ENCODE measurements at places on chromosomes 2 and 18.

DNA sequence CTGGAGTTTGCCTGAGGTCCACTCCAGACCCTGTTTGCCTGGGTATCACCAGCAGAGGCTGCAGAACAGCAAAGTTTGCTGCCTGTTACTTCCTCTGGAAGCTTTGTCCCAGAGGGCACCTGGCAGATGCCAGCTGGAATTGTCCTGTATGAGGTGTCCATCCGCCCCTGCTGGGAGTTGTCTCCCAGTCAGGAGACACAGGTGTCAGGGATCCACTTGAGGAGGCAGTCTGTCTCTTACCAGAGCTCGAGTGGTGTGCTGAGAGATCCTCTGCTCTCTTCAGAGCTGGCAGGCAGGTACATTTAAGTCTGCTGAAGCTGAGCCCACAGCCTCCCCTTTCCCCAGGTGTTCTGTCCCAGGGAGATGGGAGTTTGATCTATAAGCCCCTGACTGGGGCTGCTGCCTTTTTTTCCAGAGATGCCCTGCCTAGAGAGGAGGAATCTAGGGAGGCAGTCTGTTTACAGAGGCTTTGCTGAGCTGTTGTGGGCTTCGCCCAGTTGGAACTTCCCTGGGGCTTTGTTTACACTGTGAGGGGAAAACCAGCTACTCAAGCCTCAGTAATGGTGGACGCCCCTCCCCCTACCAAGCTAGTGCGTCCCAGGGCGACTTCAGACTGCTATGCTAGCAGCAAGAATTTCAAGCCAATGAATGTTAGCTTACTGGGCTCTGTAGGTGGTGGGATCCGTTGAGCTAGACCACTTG is 34.7 kb downstream of the TFPI start:
- no peak for DNase-seq

DNA sequence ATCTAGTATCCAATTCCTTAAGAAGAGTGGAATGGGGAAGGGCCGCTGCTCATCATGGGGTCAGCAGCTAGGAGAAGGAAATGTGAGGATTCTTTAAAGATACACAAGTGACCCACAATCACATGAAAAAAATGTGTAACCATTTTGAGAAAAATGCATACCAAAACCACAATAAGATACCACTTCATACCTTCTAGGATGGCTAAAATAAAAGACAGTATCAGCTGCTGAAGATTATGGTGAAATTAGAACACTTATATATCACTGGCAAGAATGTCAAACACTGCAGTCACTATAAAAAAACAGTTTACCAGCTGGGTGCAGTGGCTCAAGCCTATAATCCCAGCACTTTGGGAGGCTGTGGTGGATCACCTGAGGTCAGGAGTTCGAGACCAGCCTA is 67.9 kb downstream of the C2orf74 start:
- DNase-seq: no peak

DNA sequence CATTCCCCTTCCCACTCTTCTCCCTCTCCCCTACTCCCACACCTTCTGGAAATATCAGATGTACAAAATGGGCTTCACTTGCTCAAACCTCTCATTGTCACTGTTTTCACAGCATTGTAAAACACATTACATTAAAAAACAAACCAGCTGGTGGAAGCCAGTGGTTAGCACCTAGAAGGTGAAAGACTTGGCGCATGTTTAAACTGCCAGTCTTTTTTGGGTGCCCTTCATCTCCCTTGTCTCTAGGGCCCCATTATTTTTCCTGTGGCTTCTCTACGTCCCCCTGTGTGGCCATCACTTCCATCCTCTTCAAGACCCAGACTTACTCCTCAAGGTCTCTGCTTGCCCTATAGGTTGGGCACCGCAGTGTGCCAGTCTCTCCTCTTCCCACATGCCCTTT is 34.9 kb downstream of the MGAT5 start:
- DNase-seq: no peak

DNA sequence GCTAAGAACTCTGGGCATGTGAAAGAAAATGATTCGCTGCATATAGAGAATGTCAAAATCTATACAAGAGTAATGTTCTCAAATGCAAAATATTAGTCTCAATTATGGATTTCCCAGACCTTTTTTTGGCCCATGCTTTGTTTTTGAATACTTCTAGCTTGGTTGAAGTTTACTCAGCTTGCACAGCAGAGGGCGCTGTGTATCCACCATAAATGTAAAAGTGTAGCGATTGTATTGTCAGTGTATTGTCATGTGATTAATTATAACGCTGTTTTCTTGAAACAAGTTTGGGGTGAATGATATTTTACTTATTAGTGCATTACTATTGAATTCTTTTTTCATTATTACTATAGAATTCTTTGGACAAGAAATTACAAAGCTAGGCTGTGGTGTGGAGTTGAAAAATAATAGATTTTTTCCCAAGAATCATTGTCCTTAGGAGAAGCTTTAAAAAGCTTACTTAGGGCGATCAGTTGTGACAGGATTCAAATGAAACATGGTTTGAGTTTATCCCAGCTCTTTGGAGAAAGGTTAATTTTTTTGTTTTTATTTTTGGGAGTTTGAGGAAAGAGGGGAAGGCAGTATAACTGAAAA is 98.3 kb downstream of the PIK3C3 start:
- peak; percentile 72 for DNase-seq

GRCh38 chr2:144239306-144239705 is 280.6 kb downstream of the ZEB2 start:
- DNase-seq: no peak

DNA sequence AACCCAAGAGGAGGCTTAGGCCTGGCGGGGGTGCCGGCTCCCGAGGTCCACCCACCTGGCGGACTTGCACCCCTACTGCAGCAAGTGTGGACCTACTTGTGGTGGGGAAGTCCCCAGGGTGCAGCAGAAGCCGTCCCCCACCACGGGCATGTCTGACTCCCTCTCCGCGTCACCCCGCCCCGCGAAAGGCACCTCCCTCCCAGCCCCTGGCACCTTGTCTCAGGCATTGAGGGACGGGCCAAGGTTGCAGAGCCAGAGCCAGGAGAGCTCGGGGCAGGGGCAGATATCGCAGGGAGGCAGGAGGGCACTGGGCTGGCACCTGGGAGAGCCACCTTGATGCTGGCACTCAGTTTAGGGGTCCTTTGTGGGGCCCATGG is 19.0 kb downstream of the CROCC2 start:
- DNase-seq: no peak

GRCh38 chr18:48053881-48054816 is 123.7 kb upstream of the SMAD2 start:
- DNase-seq: no peak

GRCh38 chr2:238152771-238153688 is 5.7 kb upstream of the ERFE start:
- DNase-seq: no peak

DNA sequence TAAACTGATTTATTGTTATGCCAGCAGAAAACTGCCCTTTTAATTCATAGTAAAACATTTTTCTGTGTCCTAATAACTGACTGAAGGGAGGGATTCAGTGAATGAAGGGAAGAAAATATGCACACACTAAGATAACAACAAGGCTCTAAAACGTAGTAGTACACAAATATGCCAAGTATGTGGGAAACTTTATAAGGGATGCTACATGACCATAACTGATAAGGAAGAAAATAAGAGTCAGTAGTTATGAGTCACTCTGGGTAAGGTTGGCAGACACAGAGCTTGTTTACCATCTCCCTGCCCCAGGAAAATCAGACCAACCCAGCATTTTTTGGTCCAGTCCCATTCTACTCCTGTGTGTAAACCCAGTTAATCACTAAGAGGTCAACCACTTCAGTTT is 124.2 kb downstream of the RPRM start:
- no peak for DNase-seq

GRCh38 chr2:95076705-95077529 is 44.7 kb downstream of the MRPS5 start:
- peak; percentile 43 for DNase-seq

- peak; percentile 40 for DNase-seq
Observed at GRCh38 chr18:32326450-32327308, 136.8 kb downstream of the MEP1B start.

DNA sequence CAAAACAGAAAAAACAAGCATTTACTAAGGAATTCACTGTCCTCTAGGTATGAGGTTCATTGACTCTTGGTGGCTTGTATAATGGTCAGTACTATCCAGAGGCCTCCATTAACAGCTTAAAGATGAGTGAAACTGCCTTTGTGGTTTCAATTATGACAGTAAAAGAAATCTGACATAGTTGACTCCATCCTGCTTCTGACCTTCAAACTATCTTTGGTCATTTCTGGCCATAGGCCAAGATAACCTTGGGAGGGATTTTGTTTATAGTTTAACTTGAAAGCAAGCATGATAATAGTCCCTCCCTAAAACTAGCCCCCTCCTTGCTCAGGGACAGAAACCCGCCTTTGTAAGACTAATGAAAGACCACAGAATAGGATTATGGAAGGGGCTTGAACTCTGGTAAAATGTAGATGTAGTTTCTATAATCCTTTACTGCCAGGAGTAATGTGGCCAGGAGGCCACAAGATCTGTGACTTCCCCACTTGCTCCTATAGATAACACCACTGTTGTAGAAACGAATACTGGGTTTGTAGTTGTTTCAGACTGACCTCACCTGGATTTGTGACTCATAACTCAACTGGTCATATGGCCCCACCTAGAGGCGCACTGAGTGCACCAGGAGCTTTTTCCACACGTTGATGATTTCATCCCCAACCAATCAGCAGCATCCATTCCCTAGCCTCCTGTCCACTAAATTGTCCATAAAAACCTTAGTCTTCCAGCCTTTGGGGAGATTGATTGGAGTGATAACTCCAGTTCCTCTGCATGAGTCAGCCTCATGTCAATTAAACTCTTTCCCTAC is 8.6 kb upstream of the PLEKHM3 start:
- peak; percentile 56 for DNase-seq

DNA sequence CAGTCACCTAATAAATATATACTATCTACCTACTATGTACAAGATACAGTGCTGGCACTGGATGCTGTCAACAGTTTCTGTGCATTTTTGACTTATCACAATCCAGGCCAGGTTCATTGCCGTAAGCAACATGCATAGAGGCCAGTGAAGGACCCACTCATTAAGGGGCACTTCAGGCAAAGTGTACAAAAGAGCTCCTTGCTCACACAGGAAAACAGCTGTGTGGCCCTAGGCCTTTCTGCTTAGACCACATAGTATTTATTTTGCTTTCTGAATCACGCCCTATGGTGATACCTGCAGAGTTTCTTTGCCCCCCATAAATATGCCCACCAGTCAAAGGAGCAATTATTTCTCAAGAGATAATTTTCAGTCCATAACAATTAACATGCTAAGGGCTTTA is 39.6 kb upstream of the STAT4 start:
- no peak for DNase-seq

Measured in fibroblast of mammary gland (primary cell).